ENCODE measurements at places on chromosomes 12 and 14.

GRCh38 chr14:60840313-60840712 is 105.8 kb downstream of the MNAT1 start:
- no peak for DNase-seq

- DNase-seq: no peak
Observed at GRCh38 chr12:120290609-120291305, 946 bp downstream of the RNU4-2 start.

- DNase-seq: no peak
Observed at GRCh38 chr14:52263190-52263589, 4.3 kb upstream of the PTGDR start.

DNA sequence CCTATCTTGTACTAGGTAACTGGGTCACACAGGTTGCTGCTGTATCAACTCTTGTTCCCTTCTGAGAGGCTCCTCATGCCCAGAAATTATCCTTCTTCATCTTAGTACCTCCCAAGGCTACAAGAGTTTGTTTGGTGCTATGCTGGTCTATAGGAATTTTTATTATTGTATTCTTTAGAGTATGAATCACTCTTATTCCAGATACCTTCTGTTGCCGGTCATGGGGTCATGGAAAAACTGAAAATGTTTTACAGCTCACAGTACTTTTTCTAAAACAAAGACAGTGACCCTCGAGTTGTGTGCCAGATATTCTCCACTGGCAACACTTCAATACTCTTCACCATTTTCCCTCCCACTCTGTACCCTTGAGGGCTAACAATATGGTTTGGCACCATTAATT is 1598.0 kb upstream of the TMEM132C start:
- DNase-seq: no peak

- DNase-seq: no peak
Observed at GRCh38 chr12:87369161-87369560, 660.0 kb downstream of the C12orf50 start.

DNA sequence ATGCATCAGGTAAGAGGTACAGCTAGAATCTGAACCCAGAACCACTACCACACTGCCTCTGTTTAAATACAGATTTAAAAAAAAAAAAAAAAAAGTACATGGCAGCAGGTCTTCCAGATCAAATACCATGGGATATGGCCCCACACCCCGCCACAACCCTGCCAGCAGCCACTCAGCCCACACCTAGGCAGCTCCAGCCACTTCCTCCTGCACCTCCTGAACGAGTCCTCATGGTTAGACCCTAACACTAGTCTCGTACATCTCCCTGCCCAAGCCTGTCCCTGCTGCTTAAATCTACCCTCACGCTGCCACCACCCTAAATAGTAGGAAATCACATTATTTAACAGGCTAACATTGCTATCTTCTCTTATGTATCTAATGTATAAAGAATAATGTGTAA is 12.6 kb downstream of the SETD3 start:
- no peak for DNase-seq

- DNase-seq: no peak
Observed at GRCh38 chr12:110246636-110247339, 34.3 kb upstream of the ATP2A2 start.

- no peak for DNase-seq
Observed at GRCh38 chr12:15278816-15279658, 43.3 kb upstream of the PTPRO start.

GRCh38 chr12:48005001-48005749 is 899 bp upstream of the COL2A1 start:
- no peak for DNase-seq

- no peak for DNase-seq
Observed at GRCh38 chr12:4322726-4323125, 1.7 kb downstream of the TIGAR start.

GRCh38 chr12:11752403-11753149 is 103.1 kb downstream of the ETV6 start:
- no peak for DNase-seq

DNA sequence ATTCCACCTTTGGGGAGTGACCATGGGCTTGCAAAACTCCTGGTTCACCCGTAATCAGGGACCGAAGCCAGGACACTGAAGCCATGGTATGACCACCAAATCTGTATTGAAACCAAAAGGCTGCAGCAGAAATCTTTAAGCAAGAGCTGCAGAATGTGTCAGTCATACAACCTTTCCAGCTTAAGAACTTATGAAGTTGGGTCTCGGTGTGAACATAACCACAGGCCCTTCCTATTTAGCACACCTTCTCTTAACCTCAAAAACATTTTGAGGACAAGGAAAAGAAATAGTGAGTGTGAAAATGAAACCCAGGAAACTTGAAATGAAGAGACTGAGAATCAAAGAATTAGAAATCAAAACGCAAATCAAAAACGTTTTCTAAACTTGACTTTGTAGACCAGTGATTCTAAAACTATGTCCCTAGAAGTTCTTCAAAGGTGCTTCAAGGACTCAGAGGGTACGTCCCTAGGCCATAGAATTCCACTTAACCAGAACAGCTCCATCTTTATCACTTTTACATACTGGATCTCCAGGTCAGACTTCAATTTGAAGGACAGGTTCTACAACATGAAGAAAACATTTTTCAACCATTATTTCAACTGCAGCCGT is 231.6 kb upstream of the GRIP1 start:
- no peak for DNase-seq

Data from stimulated activated CD8-positive, alpha-beta memory T cell treated with anti-CD3 and anti-CD28 coated beads, Interleukin-2, amount 100 ng/mL, for 1 hour (primary cell).